ENCODE measurements at places on chromosomes 6 and 20. TPM values are rescaled to one million over a fixed set of nuclear protein-coding genes. Genes with fewer than 3 reads are reported as not detected.

MOG gene
- total RNA-seq = not detected

PAK5 gene
- total RNA-seq = under 0.01 TPM

PSORS1C2 gene
- not detected for total RNA-seq

RAB44 gene
- total RNA-seq = not detected

SIM1 gene
- 1.6 TPM for total RNA-seq

BCAS1 gene
- total RNA-seq = 2.1 TPM

LY86 gene
- total RNA-seq = 6.8 TPM

OR12D3 gene
- not detected for total RNA-seq

ZNF165 gene
- total RNA-seq = under 0.01 TPM

MED20 gene
- 17.2 TPM for total RNA-seq

Measured in skeletal muscle tissue (tissue), 5 donors.